ENCODE measurements at places on chromosomes 11 and 22.

DNA sequence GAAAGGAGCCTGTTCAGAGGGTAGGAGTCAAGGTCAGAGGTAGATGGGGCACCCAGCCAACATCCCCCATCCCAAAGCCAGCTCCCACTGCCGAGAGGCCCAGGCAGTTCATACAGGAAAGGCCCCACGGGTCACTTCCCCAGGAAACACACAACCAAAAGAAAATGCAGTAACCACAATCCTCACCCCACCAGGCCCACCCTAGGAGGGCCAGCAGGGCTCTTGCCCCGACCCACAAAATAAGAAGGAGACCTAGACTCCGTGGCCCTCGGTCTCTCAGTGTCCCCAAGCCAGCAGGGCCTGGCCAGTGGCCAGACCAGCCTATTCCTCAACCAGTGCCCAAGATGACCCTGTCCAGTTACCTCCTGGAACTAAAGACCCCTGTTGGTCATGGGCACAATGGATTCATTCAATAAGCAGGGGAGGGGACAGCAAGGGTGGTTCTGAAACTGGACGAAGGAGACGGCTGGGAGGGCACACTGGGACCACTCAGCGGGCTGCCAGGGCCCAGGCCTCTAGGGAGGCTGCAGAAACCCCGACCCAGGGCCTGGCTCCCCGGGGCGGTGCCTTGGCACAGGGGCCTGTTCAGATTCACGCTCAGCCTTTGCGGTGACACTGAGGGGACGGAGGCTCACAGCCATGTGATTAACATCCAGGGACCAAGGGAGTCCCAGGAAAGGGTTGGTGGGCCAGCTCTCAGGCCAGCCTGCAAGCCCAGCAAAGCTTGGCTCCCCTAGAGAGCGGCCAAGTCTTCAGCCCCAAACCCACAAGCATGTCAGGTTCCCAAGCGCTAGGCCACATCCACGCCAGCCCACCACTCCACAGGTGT, 5.5 kb downstream of the RAB3IL1 start:
- DNase-seq: no peak

GRCh38 chr11:75035911-75036565, 47.3 kb downstream of the NEU3 start:
- no peak for DNase-seq

DNA sequence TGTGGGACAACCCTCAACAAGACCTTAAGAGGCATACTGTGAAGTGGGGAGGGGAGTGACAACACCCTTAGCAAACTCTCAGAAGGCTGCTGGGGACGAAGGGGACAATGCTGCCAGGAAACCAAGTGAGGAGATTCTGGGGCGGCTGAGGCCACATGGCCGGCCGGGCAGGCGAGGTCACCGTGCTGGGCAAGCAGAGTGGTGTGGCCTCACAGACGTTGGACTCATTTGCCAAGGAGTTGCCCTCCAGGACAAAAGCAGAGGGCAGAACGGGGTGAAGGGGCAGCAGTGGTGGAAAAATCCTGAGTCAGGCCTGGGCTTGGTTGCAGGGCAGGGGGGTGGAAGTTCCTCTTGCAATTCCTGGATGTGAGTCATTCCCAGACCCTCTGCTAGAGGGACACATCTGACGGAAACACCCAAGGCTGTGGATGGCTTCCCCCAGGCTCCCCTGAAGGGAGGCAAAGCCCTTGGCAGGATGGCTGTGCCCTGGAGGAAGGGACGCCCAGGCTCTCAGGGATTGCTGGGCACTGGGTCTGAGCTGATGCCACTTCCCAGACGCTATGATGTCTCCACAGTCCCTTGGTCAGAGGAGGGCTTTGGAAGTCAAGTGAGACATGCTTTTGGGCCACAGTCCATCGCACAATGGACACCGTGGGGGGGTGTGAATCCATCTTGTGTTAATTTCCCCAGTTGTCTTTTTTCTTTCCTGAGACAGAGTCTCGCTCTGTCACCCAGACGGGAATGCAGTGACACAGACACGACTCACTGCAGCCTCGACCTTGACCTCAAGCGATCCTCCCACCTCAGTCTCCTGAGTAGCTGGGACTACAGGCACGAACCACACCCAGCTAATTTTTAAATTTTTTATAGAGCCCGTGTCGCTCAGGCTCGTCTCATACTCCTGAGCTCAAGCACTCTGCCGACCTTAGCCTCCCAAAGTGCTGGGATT, 16.2 kb upstream of the SHANK3 start:
- no peak for DNase-seq

DNA sequence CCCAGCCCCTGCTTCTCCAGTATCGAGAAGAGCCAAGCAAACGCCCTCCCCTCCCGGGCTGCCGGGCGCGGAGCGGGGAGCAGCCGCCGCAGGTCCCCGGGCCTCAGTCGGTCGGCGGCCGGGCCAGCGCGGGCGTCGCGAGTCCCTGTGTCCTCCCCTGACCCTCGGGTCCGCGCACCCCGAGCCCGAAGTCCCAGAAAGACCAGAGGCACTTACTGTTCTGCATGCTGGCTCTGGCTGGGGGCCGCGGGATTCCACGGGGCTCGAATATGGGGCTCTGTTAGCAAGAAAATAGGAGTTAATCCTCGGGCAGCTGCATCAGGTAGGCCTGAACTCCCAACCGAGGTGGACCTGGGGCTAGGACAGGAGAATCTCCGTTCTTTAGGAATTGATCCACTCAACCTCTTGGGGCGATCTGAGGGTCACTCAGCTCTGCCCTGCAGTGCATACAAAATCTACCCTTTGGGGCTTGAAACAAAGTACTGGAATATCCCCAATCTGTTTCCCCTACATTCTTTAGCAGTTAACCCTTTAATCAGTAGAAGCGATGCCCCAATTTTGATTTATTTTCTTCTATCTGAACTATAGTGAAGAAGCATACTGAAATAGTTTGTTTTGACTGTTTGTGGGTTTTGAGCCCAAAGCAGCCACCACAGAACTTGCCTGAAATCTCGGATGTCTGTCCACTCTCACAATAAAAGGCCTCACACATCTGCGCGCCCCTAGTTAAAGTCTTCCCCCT, 4.8 kb downstream of the PAX6 start:
- no peak for DNase-seq

DNA sequence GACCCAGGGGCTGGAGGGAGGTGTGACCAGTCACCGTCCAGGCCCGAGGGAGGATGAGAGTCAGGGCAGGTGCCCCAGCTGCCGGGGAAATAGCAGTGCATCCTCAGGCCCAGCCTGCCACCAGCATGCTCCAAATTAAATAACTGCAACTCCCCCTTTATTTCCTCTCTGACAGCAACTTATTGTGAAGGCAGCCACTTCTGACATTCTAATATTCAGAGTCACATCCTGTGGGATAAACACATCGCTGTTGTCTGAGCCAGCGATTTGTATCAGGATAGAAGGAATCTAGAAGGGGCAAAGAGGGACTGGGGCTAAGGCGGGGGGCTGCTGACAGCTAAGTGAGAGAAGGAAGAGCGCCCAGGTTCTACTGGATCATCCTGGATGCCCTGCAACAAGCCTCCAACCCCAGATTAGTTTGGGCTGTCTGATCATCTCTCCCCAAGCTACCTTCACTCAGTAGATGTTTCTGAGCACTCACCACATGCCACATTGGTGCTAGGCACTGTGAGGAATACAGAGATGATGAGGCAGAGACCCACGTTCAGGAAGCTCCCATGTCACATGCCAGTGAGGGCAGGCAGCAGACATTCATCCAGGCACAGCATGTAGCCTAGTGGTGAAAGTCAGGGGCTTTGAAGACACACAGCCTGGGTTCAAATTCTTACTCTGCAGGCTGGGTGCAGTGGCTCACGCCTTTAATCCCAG, 214.1 kb downstream of the BUD13 start:
- DNase-seq: no peak

DNA sequence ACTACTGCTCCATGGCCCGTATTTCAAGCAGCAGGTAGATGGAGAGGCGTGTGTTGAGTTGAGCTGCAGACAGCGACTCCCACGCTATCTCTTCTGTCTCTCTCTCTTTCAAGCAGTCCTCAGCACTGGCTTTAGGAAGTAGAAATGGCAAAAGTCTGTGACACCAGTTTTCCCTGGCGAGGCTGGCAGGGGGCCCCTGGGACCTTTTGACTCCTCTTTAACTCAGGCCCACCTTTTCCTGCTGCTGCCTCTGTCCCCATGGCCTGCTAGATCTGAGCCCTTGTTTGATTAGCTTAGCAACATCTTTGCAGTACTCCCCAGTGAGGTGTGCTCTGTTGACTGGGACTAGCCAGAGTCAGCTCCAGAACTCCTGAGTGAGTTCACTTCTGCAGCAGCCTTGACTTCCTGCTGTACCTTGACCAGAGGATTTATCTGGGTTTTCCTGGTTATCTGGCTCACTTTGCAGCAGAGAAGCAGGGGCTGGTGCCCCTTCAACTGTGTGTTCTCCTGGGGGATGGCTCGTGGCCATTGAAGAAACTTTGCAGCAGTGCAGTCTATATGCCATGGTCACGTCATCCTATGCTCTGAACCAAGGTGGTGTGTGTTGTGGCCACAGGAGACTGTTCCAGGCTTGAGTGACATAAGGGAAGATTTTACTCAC, 183.9 kb downstream of the DBX1 start:
- no peak for DNase-seq

- DNase-seq: peak; percentile 27
Observed at GRCh38 chr22:45999379-45999971, 22.5 kb upstream of the WNT7B start.

- DNase-seq: peak; percentile 53
Observed at GRCh38 chr22:42300259-42301076, 30.0 kb upstream of the TCF20 start.

- no peak for DNase-seq
Observed at GRCh38 chr11:12524865-12525264, 147.5 kb downstream of the PARVA start.

GRCh38 chr11:104968856-104969776, 742 bp upstream of the CASP4 start:
- DNase-seq: peak; percentile 26

DNA sequence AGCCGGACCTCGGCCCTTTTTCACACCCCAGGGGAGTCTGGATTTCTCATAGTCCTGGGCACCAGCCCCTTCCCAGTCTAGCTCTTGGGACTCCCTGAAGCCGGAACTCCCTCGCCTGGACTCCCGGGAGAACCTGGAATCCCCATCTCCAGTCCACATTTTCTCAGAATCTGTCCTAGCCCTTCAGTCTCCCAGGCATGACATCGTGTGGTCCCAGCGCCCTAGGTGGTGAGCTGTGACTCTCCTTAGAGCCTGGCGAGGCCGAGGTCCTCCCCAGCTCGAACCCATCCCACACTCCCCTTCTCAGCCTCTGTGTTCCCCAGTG, 673 bp upstream of the DUSP18 start:
- DNase-seq: no peak

Data from activated naive CD8-positive, alpha-beta T cell treated with anti-CD3 and anti-CD28 coated beads, Interleukin-2, amount 10 ng/mL, durations not matched to agents 7 days and 5 days (primary cell).